ENCODE measurements at places on chromosomes 13 and 19. TPM values are rescaled to one million over a fixed set of nuclear protein-coding genes. Genes with fewer than 3 reads are reported as not detected.

DNA sequence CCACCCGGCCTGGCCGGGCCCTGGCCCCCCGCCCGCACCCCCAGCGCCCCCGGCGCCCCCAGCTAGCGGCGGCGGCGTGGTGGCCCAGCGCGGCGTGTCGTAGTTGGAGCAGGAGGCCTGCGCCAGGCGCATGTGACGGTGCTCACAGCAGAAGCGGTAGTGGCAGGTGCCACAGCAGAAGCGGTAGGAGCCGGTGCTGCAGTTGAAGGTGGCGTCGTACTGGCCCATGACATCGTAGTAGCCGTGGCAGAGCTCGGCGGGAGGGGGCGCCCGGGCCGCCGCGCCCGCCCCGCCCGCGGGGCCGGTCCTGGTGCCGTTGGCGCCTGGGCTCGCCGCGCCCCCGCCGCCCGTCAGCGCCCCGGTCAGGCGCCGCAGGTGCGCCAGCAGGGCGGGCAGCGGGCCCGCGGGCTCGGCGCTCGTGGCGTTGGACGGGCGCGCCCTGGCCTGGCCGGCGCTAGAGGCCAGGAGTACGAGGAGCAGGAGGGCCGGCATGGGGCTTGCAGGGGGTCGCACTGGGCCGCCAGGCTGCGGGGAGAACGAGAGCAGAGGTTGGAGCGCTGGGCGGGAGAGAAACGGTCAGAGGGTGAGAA, 633 bp downstream of the SHISA7 start:
- H3K27ac ChIP-seq, result no peak overlapping the region
- peaks cover 2% of the 10 kb centered on the region for H3K27me3 ChIP-seq
- H3K4me1 ChIP-seq, result peaks cover 23% of the 10 kb centered on the region
- H3K36me3 ChIP-seq, result no peaks in the 10 kb centered on the region
- peak; percentile 54 for DNase-seq

DNA sequence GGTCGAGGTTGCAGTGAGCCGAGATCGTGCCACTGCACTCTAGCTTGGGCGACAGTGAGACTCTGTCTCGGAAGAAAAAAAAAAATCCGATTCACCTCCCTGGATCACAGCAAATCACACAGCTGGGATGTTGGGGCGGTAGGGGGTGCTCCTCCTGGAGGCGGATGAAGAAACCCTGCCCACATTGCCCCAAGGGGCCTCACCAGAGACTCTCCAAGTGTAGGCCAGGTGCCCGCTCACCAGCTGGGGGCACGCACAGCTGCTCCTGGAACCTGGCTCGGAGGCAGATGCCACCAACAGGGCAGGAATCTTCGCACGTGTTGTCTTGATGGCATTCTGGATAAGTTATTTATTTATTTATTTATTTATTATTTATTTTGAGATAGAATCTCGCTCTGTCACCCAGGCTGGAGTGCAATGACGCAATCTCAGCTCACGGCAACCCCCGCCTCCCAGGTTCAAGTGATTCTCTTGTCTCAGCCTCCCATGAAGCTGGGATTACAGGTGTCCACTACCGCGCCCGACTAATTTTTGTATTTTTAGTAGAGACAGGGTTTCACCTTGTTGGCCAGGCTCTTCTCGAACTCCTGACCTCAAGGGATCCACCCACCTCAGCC, 3.1 kb downstream of the UQCR11 start:
- no peaks in the 10 kb centered on the region for H3K27me3 ChIP-seq
- DNase-seq, result no peak
- H3K4me1 ChIP-seq, result peaks cover 9% of the 10 kb centered on the region

- H3K27me3 ChIP-seq, result no peaks in the 10 kb centered on the region
- no peaks in the 10 kb centered on the region for H3K36me3 ChIP-seq
- peak overlapping the region; percentile 2 for H3K27ac ChIP-seq
- H3K4me3 ChIP-seq, result no peak overlapping the region
- H3K4me1 ChIP-seq, result peaks cover 20% of the 10 kb centered on the region
Measured at GRCh38 chr19:18379803-18380747, 5.9 kb upstream of the GDF15 start.

GRCh38 chr13:84446972-84447639, 564.8 kb upstream of the SLITRK1 start:
- H3K36me3 ChIP-seq, result no peaks in the 10 kb centered on the region
- H3K4me1 ChIP-seq, result peaks cover 19% of the 10 kb centered on the region
- no peak for DNase-seq

DNA sequence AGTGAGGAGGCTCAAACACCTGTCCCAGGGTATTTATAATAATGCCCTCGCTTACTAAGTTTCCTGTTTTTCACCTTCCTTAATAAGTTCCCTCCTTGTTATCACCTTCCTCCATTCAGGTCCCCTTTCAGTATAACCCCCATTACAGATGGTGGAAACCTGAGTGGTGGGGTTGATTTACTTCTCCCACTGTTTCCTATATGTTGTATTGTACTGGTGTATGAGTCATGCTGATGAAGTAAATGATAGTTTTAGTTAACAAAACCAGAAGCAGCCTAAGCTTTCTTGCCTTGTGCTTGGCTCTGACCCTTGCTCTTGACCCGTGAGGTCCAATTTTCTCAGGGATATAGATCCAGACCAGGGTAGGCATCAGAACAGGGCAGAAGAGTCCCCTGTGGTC, 22.3 kb upstream of the TNFSF11 start:
- no peak overlapping the region for H3K27ac ChIP-seq
- H3K4me3 ChIP-seq, result no peak overlapping the region
- H3K4me1 ChIP-seq, result peaks cover 11% of the 10 kb centered on the region
- H3K36me3 ChIP-seq, result no peaks in the 10 kb centered on the region

- no peak overlapping the region for H3K4me3 ChIP-seq
- no peak overlapping the region for H3K27ac ChIP-seq
- DNase-seq, result no peak
- H3K36me3 ChIP-seq, result peaks cover 7% of the 10 kb centered on the region
Measured at GRCh38 chr13:51122868-51123566, 11.9 kb upstream of the C13orf42 start.

DNA sequence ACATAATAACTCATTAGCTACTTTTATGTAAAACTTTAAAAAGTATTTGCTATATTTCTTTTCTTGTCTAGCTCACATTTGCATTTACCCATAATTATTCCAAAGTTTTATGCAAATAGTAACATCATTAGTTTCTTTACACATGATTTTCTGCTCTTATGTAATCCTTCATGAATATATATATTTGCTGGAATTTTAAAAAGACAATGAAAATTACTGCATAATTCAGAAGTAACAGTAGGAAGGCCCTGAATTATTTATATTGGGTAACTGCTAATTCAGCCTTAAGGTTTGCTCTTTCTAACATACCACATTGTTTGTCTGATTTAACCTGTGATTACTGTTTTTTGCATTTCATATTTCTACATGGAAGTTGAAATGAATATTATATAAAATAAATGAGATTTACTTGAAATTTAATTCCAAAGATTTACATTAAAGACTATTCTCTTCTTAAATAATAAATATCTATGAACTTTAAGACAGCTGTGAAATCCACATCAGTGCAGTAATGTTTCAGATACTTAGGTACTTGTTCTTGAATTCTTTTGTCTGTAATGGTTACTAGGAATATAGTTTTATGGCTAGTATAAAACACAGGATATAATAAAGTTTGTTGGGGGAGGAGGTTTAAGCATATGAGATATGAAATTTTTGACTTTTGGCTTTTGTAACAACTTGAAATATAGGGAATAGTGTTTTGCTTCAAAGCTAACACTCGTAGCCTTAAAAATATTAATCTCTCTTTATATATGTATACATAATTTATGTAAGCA, 46.0 kb downstream of the B3GLCT start:
- no peaks in the 10 kb centered on the region for H3K4me1 ChIP-seq
- no peak overlapping the region for H3K4me3 ChIP-seq
- H3K27ac ChIP-seq, result no peak overlapping the region
- DNase-seq, result no peak
- no peaks in the 10 kb centered on the region for H3K27me3 ChIP-seq

DNA sequence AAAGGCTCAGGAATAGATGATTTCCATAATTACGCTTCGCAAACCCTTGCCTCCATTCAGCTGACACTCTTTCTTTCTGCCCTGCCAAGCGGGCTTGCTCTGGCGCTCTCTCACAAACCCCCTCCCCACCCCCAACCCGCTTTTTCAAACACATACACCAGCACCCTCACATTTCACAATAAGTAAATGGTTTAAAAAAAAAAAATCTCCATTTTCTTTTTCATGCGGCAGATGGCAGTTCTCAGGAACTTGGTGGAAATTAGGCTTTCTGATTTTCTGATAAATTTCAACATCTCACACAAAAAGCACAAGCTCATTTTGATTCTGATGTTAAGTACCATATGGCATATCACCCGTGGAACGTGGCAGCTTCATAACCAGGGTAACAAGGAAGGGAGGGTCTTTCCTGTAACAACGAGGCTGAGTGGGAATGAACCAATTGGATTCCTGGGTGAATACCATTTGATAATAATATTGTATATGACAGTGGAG, 43.8 kb downstream of the C13orf42 start:
- H3K36me3 ChIP-seq, result no peaks in the 10 kb centered on the region
- no peaks in the 10 kb centered on the region for H3K27me3 ChIP-seq
- H3K4me3 ChIP-seq, result no peak overlapping the region
- DNase-seq, result no peak

GRCh38 chr13:79328510-79328909, 77.5 kb downstream of the RBM26 start:
- no peaks in the 10 kb centered on the region for H3K4me1 ChIP-seq
- DNase-seq, result no peak
- no peak overlapping the region for H3K27ac ChIP-seq
- H3K4me3 ChIP-seq, result no peak overlapping the region

DNA sequence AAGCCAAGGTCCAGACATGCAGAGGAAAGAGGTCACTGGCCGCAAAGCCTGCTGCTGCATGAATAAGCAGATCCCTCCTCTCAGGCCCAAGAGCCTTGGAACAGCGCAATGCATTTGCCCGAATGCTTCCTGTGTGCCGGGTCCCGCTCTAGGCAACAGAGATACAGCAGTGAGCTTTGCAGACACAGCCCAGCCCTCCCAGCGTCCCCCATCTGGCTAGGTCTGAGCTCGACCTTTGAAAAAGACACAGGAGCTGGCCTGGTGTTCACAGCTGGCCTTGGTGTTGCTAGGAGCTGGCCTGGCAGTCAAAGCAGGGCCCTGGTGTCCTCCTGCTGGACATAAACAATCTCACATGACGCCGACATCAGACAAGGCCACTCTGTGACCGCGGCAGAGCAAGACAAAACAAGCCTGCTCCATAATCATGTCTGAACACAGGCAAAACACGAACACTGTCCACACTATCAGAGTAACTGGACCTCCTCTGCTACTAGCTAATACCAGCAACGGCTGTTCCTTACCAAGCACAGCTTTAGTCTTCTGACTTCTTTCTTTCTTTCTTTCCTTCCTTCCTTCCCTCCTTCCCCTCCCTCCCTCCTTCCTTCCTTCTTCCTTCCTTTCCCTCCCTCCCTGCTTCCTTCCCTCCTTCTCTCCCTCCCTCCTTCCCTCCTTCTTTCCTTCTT, 5.7 kb upstream of the PEX11G start:
- H3K27ac ChIP-seq, result no peak overlapping the region
- H3K36me3 ChIP-seq, result no peaks in the 10 kb centered on the region
- no peak overlapping the region for H3K4me3 ChIP-seq
- DNase-seq, result no peak

GRCh38 chr19:50357178-50358100, 8.0 kb downstream of the NAPSA start:
- H3K27ac ChIP-seq, result no peak overlapping the region
- peak; percentile 86 for DNase-seq

- H3K4me3 ChIP-seq, result no peak overlapping the region
- H3K4me1 ChIP-seq, result peaks cover 4% of the 10 kb centered on the region
- H3K27ac ChIP-seq, result no peak overlapping the region
Measured at GRCh38 chr13:106700007-106700406, 132.1 kb upstream of the ARGLU1 start.

DNA sequence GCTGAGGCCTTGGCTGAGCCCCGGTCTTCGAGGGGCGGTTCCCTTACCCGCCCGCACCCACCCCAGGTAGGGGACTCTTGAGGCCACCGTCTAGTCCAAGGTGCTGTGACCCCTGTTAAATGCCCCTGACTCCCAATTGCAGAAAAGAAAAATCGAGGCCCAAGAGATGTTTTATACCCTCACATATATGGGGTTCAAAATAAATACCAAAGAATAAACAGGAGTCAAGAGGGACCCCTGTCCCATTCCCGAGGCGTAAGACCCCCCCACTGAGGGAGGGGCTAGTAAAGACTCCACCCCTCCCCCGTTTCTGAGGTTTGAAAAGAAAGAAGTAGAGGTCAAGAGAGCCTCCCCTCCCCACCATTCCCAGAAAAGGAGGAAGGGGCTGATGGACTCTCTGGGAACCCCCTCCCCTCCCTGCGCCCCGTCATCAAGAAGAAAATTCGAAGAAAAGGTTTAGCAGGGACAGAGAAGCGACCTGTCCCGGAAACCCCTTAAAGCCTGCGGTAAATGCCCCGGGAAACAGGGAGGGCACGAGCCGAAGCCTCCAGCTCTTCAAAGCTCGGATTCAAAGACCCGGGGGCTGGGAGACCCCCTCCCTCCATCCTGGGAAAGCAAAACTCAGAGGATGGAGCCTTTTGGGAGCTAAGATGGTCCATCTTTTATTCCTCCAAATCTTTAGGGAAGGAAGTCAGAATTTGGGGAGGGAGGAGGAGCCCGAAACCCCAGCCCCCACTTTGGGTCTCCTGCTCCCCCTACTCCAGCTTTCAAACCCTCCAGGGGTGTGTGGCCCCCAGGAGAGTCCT, 755 bp upstream of the RAB3A start:
- H3K4me3 ChIP-seq, result peak overlapping the region; percentile 86
- H3K4me1 ChIP-seq, result peaks cover 22% of the 10 kb centered on the region
- H3K27ac ChIP-seq, result peak overlapping the region; percentile 99
- DNase-seq, result peak; percentile 77

DNA sequence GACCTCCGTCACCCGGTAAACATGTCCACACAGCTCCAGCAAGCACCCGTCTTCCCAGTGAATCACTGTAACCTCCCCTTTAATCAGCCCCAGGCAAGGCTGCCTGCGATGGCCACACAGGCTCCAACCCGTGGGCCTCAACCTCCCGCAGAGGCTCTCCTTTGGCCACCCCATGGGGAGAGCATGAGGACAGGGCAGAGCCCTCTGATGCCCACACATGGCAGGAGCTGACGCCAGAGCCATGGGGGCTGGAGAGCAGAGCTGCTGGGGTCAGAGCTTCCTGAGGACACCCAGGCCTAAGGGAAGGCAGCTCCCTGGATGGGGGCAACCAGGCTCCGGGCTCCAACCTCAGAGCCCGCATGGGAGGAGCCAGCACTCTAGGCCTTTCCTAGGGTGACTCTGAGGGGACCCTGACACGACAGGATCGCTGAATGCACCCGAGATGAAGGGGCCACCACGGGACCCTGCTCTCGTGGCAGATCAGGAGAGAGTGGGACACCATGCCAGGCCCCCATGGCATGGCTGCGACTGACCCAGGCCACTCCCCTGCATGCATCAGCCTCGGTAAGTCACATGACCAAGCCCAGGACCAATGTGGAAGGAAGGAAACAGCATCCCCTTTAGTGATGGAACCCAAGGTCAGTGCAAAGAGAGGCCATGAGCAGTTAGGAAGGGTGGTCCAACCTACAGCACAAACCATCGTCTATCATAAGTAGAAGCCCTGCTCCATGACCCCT, 9.0 kb upstream of the CEACAM5 start:
- H3K4me1 ChIP-seq, result no peaks in the 10 kb centered on the region
- DNase-seq, result no peak
- H3K27me3 ChIP-seq, result peaks cover 6% of the 10 kb centered on the region
- H3K4me3 ChIP-seq, result no peak overlapping the region
- H3K27ac ChIP-seq, result no peak overlapping the region

CAPS gene
- 4.6 TPM for total RNA-seq

C19orf67 gene
- total RNA-seq, result 0.35 TPM

KCNC3 gene
- 10.1 TPM for total RNA-seq

MRPL57 gene
- 29.4 TPM for total RNA-seq

ZNF418 gene
- 20.8 TPM for total RNA-seq

KLK6 gene
- 1.1 TPM for total RNA-seq

PLIN4 gene
- total RNA-seq, result 0.35 TPM

KLK12 gene
- total RNA-seq, result not detected

CLEC17A gene
- not detected for total RNA-seq

ZNF528 gene
- 20.8 TPM for total RNA-seq

CRLF1 gene
- total RNA-seq, result 55.8 TPM
